ENCODE measurements at places on chromosomes 7 and 10. TPM values are rescaled to one million over a fixed set of nuclear protein-coding genes. Genes with fewer than 3 reads are reported as not detected.

Gene GFRA1
- 8.6 TPM for total RNA-seq

DNA sequence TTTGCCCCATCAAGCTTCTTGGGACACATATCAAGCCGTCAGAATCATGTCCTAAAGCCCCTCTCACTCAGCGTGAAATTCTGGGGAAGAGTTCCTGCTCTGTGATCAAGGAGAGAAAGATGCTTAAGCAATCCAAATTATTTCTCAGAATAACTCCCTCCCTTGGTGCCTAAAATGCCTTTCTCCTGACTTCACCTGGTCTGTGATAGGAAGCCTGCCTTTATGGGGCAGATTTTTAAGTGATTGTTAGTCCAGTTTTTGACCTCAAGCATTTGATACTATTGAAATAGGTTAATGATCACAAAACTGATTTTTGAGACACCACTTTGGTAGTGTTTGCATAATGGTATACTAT lies 76.4 kb upstream of the MAGI2 start:
- peak; percentile 45 for DNase-seq

- no peak for DNase-seq
Observed at GRCh38 chr7:101861218-101861775, 43.9 kb downstream of the CUX1 start.

DNA sequence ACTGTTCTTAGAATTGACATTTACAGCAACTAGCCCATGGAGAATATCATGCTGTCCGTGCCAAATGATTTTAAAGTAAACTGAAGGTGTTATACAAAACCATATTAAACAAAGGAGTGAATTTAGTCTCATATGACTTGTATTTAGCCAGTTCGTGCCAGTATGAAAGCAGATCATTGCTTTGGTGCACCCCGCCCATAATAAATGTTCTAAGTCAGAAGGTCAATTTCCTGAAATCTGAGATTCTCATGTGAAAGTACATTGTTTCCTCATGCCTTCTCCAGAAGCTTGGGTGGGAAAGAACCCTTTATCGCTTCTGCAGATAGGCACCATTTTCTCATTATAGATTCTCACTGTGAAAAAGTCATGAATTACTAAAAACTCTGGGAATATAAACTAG lies 106.4 kb downstream of the CAMK1D start:
- DNase-seq: no peak

DNA sequence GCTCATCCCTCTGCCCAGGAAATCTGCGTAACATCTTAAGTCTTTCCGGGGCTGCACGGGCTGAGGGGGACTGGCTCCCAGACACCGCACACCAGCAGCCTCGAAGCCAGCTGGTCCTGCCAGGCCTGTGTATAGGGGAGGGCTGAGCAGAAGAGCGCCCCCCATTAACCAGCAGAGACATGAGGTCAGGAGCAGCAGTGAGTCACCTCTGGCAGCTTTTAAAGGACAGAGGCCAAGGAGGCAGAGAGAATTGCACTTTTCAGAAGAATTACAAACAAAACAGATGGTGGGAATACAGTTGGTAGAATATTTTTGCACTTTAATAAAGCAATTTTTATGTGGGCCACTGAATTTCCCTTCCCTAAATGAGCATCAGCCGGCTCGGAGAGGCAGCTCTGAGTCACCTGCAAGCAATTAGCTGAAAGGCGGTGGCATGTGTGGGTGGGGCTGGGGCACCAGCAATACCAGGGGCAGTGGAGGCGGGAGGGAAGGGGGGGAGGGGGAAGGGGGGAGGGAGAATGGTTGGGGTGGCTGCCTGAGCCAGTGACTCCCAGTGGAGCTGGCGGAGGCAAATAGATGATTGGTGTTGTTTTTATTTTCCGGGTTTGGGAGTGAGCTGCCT lies 39.1 kb downstream of the GOLGA7B start:
- DNase-seq: peak; percentile 7

Data from IMR-90 (cell line).